ENCODE measurements at places on chromosomes 2 and 18. TPM values are rescaled to one million over a fixed set of nuclear protein-coding genes. Genes with fewer than 3 reads are reported as not detected.
A peak's percentile ranks its signal among the peaks of the same experiment; 100 is the strongest.

DNA sequence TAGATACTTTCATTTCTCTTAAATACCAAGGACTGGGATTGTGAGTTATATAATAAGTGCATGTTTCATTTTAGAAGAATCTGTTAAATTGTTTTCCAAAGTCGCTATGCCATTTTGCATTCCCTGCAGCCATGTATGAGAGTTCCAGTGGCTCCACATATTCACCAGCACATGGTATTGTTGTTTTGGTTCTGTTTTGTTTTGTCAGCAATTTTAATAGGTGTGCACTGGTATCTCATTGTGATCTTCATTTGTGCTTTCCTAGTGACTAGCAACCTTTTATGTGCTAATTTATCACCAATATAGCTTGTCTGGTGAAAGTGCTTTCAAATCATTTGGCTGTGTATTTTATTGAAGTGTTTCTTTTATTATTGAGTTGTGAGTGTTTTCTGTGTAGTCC, 278.9 kb downstream of the ZNF516 start:
- DNase-seq: no peak

GRCh38 chr2:127219171-127220070, 678 bp downstream of the CYP27C1 start:
- peak; percentile 57 for DNase-seq

- DNase-seq: no peak
These were observed 929 bp upstream of the CREG2 start for GRCh38 chr2:101388232-101388631.

GRCh38 chr2:189181706-189182105, 2.1 kb upstream of the COL5A2 start:
- DNase-seq: no peak

DNA sequence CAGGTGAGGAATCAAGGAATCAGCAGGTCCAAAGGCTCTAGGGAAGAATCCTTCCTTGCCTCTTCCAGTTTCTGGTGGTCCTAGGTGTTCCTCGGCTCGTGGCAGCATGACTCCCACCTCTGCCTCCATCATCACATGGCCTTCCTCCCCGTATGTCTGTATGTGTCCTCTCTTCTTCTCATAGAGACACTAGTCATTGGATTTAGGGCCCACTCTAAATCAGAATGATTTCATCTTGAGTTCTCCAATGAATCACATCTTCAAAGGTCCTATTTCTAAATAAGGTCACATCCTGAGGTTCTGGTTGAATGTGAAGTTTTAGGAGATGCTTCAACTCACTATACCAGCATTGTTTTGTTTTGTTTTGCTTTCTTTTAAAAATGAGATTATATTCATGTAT, 11.1 kb upstream of the AGFG1 start:
- no peak for DNase-seq

DNA sequence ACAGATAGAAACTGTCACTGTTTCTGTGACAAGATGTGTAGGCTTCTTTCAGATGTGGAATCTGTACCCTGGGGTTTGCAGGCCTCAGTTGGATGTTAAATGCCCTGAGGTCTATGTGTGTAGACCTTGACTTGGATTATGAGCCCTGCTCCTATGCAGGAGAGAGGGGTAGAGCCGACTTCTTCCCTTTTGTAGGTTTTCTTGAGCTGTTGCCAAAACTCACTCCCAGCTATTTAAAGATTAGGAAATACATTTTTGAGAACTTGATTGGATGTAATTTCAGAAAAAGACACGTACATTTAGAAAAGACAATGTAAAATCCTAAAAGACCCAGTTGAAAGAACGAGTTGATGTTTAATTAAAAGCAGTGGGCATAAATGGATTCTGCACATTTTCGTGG, 374.8 kb downstream of the SLC4A3 start:
- DNase-seq: no peak

DNA sequence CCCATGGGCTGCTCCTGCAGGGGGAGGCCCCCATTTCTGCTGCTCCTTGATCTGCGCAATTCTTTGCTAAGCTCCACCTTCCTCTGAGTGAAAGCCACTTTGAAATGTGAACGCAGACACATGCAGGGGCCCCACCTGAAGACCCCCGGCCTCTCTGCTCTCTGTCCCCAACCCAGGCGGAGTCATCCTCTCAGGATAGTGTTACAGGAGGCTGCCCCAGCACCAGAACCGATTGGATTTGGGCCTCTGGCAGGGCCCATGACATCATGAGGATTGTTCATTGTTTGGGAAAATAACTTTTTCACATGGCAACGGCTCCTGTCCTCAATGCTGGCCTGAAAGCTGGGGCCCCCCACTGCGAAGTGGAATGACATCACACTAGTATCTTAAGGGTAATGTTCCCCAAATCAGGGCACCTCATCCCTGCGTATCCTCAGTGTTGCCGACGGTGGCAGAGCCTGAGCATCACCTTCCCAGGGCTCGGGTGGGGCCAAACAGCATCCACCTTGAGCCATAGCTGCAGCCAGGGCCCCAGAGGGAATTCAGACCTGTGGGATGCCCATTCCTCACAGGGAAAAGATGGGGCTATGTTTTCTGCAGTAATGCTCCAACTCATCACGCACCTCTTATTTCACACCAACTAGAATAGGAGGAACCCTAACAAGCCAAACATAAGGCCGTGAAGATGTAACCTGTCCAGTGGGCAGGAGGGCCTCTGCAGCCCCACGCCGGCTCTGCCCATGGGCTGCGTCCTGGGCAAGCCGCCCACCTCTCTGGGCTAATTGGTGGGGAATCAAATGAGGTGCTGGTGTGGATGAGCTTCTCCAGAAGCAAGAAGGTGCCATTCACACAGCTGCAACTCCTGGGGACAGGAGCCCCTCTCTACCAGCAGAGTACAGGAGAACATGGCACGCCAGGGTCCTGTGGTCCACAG, 2.7 kb upstream of the ERFE start:
- no peak for DNase-seq

DNA sequence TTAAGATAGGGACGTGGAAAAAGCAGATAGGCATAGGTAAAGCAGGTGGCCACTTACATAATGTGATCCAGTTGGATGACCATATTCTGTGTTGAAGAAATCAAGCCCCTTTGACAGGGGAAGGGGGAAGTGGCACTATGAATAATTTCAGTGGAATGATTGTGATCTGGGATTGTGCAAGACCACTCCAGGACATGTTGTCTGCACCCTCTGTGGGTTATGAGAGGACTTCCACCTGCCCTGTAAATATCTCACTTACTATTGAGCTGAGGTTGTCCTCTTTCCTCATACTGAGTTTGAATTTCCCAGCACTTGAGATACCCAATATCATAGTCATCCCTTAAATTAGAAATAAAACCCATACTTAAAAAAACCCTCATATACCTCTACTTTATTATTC, 220.7 kb downstream of the IRS1 start:
- DNase-seq: no peak

DNA sequence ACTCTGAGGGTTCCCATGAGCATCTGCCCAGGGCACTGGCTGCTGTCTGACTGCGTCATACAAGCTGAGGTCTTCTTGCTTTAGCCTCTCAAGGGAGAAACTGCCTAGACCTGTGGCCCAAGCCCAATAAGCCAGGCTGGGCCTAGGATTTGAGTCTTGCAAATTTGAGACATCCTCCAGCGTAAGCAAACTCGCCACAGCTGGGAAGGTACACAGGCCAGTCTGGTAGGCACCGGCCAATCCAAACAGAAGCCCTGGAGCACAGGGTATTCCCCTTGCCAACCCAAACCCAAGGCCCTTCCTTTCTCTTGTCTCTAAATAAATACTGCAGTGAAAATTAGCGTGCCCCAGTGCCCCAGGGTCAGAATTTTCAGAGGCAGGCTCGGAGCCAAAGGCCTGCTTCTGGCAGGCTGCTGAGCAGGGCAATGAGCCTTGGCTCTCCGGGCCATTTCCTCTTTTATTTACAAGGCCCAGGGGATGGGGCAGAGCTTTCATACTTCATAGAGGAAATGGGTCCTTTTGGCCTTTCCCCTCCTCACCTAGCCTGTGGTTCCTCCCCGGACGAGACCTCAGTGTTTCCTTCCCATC, 33.3 kb downstream of the POLR1A start:
- peak; percentile 14 for DNase-seq

- no peak for DNase-seq
These were observed 58.7 kb downstream of the GBX2 start for GRCh38 chr2:236109473-236109872.

GRCh38 chr18:37199741-37200140, 365.9 kb downstream of the CELF4 start:
- DNase-seq: no peak

GRCh38 chr18:44725300-44726058, 44.8 kb downstream of the SETBP1 start:
- DNase-seq: no peak

DNA sequence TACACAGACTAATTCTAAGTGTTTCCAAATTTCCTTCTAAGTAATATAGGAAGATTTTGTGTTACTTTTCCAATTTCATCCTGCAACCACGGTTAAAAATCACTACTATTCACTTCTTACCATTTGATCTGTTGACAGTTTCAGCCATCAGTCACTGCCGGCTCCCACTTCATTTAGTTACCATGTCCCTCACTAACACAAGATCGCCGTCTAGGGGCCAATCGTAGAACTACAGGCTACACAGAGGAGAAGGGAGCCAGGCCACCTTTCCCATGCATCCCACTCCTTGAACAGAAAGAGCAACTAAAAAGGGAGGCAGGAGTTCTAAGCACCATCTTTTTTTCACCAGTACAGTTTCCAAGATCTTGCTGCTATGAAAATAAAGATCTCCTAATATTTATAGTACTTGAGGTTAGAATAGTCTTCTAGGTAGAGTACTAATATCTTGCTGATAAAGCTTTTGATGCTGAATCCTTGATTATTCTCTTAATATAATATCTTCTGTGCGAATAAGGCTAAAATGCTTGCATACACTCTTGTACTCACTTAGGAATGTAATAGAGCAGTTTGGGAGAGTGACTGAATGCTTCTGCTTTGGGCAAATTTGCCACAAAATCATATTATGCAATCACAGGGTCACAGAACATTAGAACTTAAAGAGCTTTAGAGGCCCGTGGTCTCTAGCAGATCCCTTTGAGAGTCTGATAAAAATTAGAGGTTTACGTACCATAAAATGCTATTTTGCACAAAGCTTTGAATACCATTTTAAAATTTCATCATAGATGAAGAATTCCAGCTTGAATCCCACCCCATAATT, 39.5 kb upstream of the CYP1B1 start:
- peak; percentile 88 for DNase-seq

DNA sequence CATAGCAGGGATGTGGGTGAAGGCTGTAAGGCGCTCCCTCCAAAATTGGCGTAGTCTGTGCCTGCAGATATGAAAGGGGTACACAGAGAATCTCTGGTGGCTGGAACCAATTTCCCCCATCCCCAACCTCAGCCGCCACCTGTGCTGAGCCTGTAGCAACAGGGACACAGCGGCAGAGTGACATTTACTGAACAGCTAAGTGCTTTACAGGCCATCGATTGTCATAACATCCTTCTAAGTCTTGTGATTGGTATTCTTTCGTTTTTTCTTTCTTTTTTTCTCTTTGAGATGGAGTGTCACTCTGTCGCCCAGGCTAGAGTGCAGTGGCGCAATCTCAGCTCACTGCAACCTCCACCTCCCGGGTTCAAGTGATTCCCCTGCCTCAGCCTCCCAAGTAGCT, 12.2 kb upstream of the EFHD1 start:
- no peak for DNase-seq

GRCh38 chr2:19868701-19869580, 32.8 kb downstream of the TTC32 start:
- DNase-seq: peak; percentile 66

- no peak for DNase-seq
These were observed 46.6 kb downstream of the USP40 start for GRCh38 chr2:233519787-233520611.

- DNase-seq: no peak
These were observed 261.7 kb upstream of the SLC39A10 start for GRCh38 chr2:195395362-195395761.

The APOB gene
- polyA plus RNA-seq: 5.3 TPM

The RBM44 gene
- 0.78 TPM for polyA plus RNA-seq

The ZDBF2 gene
- 14.3 TPM for polyA plus RNA-seq

The CD207 gene
- polyA plus RNA-seq: not detected

The FAHD2B gene
- 32.4 TPM for polyA plus RNA-seq

The DIS3L2 gene
- 40.3 TPM for polyA plus RNA-seq

The CD8B2 gene
- polyA plus RNA-seq: 0.23 TPM

The FSIP2 gene
- polyA plus RNA-seq: 4.1 TPM

The BOLL gene
- 0.22 TPM for polyA plus RNA-seq

The UPP2 gene
- polyA plus RNA-seq: 11.2 TPM

The IL1B gene
- 0.65 TPM for polyA plus RNA-seq

The SIX2 gene
- polyA plus RNA-seq: 22.6 TPM

The ALPP gene
- polyA plus RNA-seq: not detected

Measured in left kidney (tissue), 8 donors.